ENCODE measurements at places on chromosomes 16 and 17.

DNA sequence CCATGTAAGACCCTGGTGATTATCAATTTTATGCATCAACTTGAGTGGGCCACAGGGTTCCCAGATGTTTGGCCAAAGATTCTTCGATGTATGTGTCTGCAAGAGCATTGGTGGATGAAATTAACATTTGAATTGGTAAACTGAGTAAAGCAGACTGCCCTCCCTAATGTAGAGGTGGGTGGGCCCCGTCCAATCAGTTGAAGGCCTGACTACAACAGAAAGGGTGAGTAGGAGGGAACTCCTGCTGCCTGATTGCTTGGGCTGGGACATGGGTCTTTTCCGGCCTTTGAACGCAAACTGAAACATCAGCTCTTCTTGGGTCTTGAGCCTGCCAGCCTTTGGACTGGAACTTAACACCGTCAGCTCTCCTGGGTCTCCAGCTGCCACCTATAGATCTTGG, 90.6 kb downstream of the BMERB1 start:
- DNase-seq, result no peak

DNA sequence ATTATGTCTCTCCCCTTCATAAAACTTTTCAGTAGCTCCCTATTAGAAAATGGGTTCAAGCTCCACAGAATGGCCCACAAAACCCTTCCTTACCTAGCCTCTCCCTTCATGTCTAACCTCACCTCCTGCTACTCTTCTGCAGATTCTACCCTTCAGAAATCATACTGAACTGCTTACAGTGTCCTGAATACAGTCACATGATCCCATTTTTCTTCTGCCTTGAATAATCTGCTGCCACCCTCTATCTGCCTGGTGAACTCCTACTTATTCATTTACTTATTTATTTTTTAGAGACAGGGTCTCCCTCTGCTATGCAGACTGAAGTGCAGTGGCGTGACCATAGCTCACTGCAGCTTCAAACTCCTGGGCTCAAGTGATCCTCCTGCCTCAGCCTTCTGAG, 15.0 kb downstream of the LASP1NB start:
- no peak for DNase-seq

- no peak for DNase-seq
Measured at GRCh38 chr17:11308531-11308930, 67.5 kb downstream of the SHISA6 start.

- no peak for DNase-seq
Measured at GRCh38 chr16:29775742-29776408, 2.2 kb upstream of the ZG16 start.

- no peak for DNase-seq
Measured at GRCh38 chr16:29154088-29154487, 169.2 kb downstream of the LAT start.

- DNase-seq, result no peak
Measured at GRCh38 chr17:82859431-82860403, 19.9 kb upstream of the ZNF750 start.

DNA sequence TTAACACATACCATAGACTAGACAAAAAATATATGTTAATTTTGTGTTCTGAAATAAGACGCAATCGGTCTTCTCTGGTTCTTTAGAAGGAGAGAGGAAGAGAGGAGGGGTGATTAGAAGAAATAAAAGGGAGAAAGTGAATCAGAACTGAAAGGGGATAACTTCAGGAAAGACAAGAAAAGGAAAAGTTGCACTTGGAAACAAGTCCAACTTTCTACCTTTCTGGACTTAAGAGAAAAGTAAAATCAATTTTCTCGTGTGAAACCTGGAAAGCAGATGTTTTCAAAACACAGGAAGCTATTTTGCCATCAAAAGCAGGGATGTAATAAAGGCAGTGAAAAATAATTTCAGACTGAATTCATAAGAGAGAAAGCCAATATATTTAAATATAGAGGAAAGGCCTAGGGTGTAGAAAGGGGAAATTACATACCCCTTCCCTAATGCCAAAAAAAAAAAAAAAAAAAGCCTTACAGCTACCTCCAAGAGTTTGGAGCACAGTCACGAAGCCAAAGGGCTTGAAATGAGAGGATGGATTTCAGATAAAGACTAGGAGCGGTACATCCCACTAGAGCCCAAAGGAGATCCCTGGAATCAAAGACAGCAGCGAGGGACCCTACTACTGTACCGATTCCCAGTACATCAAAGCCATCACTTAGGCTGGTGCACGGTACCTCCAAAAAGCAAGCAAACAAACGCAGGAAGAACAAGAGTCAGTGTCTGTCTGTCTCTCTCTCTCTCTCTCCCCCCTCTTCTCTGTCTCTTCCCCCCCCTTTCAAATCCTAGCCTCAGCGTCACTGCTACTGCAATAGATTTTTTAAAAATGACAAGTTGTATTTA, 12.1 kb upstream of the ZFHX3 start:
- no peak for DNase-seq

GRCh38 chr16:48822431-48822830, 212.5 kb upstream of the N4BP1 start:
- DNase-seq, result no peak

DNA sequence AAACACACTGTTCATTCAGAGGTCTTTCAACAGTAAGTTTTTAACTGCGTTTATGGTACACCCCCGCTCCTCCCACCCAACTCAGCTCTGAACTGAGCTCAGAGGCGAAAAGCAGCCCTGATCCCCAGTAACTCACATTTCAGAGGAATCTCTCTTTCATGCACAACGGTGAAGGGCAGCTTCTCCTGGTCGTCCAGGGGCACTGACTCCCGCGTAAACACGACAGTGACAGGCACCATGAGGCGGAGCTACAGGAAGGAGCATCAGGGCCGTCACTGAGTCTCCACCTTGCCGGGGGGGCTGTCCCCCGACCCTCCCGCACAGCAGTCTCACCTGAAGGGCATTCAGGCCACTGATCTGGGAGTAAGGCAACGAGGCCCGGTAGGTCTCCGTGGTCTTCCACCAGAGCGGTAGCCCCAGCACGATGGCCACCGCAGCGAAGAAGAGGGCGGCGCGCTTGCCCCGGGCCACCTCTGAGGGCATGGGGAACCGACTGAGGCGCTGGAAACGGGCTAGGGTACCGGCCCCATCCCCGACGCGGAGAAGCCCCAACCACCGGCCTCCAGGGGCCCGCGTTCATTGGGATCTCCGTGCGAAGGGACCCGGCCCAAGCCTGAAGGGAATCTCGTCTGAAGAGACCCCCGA, 486 bp downstream of the PIGS start:
- no peak for DNase-seq

All from AG04449 (cell line).